ENCODE measurements at places on chromosomes 12 and 14.

DNA sequence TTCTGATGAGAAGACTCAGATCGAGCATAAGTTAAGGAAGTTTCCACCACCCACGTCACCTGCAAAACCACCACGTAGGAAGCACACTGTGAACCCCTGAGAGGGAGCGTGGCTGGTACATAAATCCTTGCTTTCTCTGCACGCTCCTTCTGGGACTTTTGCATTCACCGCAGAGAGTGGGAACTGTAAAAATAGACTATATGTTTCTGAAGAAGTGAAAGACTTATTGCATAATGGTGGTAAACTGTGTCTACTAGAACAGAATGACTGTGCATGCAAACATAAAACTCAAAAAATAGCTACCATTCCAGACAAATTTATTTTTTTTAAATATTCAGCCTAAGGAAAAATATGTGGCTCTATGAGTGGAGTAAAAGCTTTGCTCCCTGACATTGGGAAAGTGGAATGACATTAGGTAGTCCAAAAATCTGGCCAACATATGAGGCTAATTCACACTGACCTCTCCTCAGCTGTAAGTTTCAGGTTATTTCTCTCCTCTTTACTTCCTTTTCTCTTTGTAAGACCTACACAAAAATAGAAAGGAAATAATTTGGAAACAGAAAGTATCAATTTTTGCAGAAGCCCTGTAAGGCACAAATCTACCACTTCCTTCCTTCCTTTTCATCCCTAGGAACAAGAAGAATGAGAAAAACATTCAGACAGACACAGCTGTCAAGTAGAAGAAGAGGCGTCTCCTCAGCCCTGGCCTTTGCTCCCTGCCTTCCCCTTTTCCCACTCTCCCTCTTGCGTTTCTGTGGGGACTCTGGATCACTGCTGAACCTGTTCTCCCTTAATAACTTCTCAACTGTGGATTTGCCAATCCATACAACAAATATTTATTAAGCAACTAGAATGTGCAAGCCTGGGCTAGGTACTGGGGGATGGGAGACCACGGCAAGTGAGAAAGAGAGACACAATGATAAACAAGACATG, 264.3 kb upstream of the FOXN3 start:
- no peak for DNase-seq

- DNase-seq, result no peak
Observed at GRCh38 chr12:89358805-89359204, 6.5 kb upstream of the DUSP6 start.

DNA sequence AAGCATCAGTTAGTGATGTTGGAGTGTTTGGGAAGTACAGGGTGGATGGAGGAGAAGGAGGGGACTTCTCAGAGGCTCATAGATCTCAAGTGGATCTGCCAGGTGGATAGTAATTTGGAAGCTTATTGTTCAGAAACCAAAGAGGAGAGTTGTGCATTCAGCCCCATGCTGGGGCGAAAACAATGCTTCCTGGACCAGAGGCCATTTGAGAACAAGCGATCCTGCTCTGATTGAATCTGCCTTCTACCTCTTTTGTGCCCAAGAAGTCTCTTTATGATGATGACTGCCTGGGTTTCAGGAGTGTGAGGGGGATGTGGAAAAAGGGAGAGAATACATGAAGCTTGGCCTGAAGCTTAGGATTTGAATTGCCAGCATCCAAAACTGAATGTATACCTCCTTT, 110.8 kb upstream of the SRRM4 start:
- DNase-seq, result no peak

DNA sequence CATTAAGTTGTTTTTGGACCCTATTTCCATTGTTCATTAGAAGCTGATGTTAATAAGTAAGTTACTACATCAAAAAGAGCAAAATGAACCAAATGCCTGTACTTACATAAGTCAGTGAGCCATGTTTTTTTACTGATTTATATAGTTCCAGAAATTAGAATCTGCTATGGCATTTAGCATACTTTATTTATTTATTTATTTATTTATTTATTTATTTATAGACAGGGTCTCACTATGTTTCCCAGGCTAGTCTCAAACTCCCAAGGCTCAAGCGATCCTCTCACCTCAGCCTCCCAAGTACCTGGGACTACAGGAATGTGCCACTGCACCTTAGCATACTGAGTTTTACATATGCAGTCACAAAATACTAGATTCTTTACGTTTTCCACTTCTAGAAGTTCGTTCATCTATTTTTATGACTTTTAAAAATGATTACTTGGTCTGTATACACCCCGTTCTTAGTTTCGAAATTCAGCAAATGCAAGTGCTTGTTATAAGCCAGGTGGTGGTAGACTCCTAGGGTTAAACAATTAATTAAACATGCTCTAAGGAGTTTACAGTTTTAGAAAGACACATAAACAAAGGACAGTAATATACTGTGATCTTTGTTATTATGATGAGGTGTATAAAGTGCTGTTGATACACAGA, 69.8 kb downstream of the SCFD1 start:
- no peak for DNase-seq

DNA sequence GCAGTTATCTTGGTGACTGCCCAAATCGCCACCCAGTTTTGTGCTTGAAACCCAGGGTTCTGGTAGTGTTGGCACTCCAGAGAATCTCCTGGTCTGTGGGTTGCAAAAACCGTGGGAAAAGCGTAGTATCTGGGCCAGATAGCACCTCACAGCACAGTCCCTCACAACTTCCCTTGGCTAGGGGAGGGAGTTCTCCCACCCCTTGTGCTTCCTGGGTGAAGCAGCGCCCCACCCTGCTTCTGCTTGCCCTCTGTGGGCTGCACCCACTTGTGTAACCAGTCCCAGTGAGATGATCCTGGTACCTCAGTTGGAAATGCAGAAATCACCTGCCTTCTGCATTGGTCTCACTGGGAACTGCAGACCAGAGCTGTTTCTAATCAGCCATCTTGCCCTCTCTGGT, 16.4 kb downstream of the CLEC2D start:
- DNase-seq, result no peak

DNA sequence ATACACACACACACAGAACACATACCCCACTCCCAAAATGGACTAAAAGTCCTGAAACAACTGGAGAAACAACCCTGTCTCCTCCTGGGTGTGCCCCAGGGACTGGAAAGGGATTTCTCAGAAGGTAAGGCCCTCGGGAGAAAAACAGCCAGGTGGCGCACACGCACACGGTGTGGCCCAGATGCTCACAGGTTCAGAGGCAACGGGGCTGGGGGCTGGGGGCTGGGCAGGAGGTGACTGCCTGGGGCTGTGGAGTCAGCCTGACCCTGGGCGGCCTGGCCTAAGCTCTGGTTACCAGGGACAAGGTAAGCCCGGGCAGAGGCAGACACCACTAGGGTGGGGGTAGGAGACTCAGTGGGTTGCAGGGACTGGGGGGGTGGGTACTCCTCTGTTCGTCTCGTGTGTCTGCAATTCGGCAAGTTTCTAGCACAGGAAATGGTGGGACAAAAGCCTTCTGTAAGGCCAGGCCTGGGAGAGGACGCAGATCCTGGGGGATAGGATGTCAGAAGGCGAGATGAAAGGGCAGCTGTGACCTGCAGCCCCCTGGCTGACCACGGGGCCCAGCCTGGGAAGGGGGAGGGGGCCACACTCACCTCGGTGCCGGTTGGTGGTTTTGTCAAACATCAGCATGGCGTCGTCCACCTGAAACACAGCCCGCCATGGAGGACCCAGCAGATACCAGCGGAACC, 10.4 kb downstream of the MSI1 start:
- DNase-seq, result no peak

DNA sequence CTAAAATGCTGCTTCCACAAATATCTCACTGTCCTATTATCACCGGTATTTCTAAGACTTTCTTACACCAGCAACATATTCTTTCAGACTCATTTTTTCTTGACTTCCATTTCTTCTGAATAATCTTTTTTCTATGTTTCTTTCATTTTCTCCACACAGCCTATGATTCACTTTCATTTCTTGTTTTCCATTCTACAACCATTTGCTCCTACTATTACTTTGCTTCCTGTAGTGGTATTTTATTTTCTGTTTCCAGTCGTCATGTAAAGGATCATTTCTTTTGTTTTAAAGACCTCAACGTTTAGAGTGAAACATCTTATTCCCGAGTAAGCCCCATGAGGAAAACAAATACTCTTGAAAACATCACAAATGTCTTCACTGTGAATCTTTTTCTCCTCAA, 182.2 kb upstream of the MDGA2 start:
- DNase-seq, result no peak

- DNase-seq, result no peak
Observed at GRCh38 chr14:106631879-106632278, 1105.5 kb downstream of the TMEM121 start.
